Central memory CD4-positive, alpha-beta T cell (primary cell): ENCODE measurements at places on chromosomes 12 and 14.

GRCh38 chr12:13670285-13670866 is 311.0 kb downstream of the GRIN2B start:
- no peak for DNase-seq

DNA sequence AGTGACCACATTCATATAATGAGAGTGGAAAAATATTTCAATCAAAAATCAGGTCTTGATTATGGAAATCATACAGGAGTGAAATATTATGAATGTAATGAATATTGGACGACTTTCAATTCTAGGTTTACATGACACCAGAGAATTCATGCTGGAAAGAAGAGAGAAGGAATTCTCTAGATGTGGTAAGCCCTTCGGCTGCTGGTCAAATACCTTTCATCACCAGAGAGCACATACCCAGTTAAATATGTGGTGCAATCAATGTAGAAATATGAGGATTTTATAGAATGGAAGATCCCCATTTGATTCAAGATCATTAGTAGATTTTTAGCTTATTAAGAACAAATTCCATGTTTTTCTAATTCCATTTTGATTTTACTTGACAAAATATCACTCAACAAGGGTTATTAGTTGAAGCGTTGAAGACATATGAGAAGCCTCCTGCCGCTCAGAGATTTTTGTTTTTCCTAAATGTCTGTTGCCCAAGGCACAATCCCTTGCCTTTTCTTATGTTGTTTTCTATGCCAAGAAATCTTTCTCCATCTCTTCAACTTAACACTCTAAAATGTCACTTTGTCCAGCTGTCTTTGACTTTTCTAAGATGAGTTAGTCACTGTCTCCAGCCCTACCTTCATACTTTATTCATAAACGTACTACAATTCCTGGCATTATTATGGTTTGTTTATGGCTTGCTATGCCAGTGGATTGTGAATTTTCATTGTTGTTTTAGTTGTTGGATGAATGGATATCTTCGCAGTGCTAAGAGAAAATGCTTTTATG is 72.8 kb upstream of the ZDHHC17 start:
- DNase-seq, result no peak

DNA sequence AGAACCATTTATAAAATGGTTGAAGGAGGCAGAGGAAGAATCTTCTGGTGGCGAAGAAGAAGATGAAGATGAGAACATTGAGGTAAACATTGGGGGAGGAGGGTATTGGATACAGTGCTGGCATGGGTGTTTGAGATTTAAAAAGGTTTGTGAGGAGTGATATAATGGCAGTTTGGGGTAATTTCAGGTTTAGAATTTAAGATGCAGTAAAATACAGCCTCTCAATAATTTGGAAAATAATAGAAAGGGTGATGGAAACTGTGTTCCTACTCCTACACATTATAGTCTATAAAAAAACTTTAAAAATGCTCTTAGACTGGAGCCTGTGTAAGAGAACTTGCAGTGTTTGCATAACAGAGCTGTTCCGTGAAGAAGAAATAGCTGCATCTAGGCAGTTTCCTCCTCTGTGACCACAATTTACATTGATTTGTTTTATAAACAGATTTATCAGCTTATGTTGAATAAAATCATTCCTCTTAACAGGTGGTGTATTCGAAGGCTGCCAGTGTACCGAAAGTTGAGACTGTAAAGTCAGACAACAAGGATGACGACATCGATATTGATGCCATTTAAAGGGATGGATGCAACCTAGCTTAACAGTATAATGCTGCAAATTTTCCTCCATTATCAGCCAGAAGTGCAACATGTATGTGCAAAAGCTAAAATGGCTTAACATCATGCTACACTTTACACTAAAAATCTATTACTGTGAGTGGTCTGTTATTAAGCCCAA is 6.6 kb downstream of the EIF5 start:
- no peak for DNase-seq

DNA sequence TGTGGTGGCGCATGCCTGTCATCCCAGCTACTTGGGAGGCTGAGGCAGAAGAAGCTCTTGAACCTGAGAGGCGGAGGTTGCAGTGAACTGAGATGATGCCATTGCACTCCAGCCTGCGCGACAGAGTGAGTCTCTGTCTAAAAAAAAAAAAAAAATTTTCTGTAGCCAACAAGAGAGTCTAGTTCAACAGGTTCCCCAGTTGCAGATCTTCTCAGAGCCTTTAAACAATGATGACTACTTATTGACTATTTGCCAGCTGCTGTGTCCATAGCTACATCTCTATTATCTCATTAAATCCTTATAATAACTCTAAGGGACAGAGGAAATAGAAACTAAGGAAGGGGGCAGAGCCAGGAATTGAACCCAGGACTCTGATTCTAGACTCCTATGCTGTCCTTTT is 15.2 kb upstream of the MYL2 start:
- DNase-seq, result no peak

DNA sequence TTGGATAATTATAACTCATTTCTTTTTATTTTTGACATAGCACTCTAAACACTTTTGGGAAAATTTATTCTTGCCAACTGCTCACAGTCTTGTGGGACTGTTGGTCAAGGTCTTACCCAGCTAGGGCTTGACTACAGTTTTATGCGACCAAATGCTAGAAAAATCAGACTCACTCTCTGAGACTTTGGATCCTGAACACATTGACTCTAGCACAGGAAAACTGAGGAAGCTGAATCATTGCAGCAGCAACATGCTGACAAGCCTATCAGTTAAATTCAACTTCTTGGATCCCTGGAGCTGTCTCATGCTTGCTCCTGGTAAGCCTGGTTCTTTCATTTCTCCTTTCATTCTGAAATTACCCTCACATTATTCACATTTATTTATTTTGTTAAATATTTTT is 120.7 kb upstream of the TMTC2 start:
- no peak for DNase-seq

GRCh38 chr12:11657511-11657910 is 8.0 kb downstream of the ETV6 start:
- no peak for DNase-seq

DNA sequence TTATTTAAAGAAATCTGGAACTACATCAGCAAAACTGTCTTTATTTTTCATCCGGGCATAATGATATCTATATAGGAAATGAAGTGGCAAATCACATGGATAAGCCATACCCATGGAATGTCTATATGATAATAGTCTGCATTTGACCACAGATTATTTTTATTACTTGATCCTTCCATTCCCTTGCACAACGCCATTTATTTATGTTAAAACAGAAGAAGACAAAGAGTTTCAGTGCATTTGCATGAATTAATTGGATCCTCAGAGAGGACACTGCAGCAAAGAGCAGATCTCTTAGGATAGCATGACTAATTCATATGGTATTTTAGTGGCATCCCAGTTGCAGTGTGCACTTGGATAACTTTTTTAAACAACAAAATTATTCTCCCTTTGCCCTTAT is 345.0 kb downstream of the CCDC91 start:
- DNase-seq, result no peak

DNA sequence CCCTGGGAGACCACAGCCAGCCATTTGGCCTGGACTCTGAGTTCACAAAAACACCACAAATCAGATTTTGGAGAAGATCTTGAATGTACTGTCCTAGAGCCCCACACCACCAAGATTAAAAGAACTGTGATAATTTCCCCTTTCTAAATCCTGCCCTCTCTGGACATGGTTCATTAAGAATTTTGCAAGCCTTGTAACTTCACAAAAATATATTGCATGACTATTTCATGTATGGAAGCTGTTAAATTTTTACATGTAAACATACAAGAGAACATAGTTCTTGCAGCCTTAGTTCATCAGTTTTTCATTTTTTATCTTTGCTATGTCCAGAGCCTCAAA is 97.0 kb downstream of the SCARB1 start:
- no peak for DNase-seq

- DNase-seq, result no peak
Observed at GRCh38 chr12:65925626-65926025, 101.3 kb downstream of the HMGA2 start.

DNA sequence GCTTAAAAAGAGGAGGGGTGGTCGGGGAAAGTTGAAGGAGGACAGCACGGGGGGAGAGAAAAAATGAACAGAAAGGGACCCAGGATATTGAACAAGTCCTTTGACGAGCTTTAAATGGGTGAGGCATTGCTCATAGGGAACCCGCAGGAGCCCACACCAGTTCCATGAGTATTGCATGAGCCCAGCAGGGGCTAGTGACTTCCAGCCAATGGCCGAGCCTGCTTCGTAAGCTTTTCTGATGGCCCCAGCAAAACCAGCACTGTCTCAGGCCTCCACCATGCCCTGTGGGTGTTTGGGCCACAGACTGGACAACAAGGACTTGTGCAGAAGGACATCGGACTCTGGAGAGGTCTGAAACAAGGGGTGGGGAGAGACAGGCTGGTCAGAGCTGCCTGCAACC is 109.5 kb downstream of the ZFP36L1 start:
- no peak for DNase-seq

- DNase-seq, result no peak
Observed at GRCh38 chr14:20617138-20618003, 24.1 kb downstream of the OR6S1 start.

- no peak for DNase-seq
Observed at GRCh38 chr12:1474574-1475153, 119.7 kb downstream of the FBXL14 start.

DNA sequence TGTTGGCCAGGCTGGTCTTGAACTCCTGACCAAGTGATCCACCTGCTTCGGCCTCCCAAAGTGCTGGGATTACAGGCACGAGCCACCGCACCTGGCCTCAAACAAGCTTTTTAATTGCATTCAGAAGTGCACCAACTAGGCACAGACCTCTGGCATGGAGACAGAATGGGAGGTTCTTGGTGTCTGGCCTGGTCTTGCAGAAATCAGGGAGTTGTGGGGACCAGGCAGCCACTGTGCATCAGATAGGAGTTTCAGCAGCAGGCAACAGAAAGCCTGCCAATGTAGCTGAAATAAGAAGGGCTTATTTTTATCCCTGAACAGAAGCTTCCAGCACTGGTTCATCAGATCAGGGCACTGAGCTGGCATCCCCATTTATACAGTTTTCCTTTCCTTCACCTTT is 22.2 kb upstream of the TCL1B start:
- no peak for DNase-seq

GRCh38 chr12:118358612-118359540 is 13.8 kb downstream of the TAOK3 start:
- no peak for DNase-seq

DNA sequence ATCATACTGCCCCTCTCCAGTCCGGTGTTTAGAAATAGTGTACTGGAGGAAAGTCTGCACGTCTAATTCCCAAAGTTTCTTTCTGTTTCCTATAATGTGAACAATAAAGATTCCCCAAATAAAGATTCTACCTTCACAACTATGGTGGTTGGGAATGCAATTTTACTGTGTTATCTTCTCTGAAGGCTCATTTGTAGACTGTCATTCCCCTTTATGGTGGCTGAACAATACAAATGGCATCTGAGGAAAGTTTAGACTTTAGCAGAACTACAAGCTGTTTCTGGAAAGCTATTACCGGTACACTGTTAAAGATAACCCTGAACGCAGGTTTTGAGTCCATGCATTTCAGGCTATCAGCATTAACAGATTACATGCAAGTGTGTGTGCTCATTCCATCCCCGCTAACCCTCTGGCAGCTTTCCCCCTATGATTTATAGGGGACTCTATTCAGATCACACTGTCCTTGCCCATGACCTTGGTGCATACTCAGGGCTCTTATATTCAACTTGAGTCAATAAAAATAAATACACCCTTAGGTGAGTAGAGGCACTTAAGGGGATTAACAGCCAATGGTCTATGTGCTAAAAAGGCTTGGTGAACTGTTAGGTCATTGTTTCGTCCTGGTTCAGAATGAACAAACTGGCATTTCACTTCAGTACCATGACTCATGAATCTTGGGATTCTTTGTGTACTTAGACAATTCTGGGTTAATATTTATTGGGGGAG is 60.7 kb upstream of the PYGL start:
- no peak for DNase-seq

- no peak for DNase-seq
Observed at GRCh38 chr12:62530596-62530995, 64.0 kb downstream of the MON2 start.

DNA sequence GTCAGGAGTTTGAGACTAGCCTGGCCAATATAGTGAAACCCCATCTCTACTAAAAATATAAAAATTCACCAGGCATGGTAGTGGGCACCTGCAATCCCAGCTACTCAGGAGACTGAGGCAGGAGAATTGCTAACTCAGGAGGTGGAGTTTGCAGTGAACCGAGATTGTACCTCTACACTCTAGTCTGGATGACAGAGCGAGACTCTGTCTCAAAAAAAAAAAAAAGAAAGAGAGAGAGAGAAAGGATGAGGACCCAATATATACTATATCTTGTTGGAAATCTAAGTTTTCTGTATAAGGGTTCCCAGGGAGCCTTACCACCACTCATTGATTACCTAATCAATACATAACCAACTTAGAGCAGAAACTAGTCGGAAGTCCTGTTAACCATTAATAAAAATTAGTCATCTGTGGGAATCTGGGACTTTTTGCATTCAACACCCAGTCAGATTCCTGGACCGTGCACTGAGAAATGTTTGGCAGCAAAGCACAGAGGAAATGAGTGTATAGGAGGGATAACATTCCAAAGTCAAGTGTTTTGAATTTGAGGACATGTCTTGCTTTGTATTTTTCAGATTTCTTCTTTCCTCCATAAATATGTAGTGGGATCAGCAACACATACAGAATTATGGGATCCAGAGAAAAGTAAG is 44.8 kb upstream of the NR2C1 start:
- DNase-seq, result no peak

DNA sequence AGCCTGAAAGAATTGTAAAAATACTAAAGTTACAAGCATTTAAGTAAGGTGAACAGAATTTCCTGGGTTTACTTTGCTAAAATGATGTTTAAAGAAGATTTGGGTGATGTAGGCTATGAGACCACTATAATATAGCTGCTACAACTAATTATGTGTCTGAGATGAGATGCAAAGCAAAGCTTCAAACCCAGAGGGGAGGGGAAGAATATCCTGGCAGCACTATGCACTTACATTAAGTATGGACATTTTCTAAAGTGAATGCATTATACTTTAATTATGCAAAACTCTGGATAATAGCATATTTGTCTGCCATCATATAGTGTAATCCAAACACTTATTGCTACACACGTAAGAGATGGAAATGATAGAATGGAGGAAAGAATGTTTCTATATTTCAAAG is 1003.7 kb downstream of the GALC start:
- DNase-seq, result no peak

- no peak for DNase-seq
Observed at GRCh38 chr14:29220072-29220471, 453.5 kb downstream of the FOXG1 start.

GRCh38 chr14:91397965-91398591 is 19.5 kb downstream of the CCDC88C start:
- no peak for DNase-seq

- no peak for DNase-seq
Observed at GRCh38 chr12:68972595-68972994, 39.6 kb upstream of the CPM start.
